ENCODE measurements at places on chromosomes 3 and 15.

- DNase-seq = no peak
These were observed 82.7 kb downstream of the SLC25A26 start for GRCh38 chr3:66303491-66303901.

GRCh38 chr3:27616031-27616430, 106.1 kb downstream of the EOMES start:
- DNase-seq = no peak

GRCh38 chr3:113844622-113845222, 6.1 kb downstream of the GRAMD1C start:
- no peak for DNase-seq

DNA sequence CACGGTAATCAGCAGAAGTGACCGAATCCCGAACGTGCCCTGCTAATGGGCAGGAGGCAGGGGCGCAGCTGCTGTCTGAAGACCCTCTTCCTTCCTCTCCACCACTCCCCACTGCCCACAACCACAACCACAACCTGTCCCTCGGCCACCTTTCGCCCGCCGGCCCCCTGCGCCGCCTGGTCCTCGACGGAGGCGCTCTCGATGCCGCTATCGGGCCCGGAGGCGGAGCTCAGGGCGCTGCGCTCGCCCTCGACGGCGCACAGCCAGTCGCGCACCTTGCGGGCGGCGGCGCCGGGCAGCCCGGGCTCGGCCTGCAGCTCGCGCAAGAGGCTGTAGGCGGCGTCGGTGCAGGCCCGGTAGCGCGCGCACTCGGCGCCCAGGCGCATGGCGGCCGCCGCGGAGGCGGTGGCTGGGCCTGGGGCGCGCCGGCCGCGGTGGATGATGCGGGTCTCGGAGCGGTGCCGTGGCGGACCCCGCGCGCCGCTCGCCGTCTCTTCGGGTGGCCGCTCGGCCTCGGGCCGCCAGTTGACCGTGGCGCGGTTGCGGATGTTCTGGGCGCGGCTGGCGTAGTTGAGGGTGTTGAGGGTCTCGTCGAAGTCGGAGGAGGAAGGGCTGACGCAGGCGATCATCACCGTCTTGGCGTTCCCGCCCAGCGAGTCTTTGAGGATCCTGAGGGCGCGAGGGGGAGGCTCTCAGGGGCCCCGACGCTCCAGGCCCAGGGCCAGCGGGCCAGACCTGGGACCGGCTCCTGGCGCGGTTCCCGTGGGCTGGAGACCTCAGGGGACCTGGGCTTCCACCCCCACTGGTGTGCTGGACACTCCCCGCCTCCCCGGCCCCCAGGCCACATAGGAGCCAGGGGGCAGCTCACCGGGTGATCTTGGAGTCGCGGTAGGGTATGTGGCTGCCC, 6.9 kb downstream of the KIF7 start:
- DNase-seq = no peak

- DNase-seq = no peak
These were observed 25.7 kb downstream of the ACKR4 start for GRCh38 chr3:132622761-132623160.

DNA sequence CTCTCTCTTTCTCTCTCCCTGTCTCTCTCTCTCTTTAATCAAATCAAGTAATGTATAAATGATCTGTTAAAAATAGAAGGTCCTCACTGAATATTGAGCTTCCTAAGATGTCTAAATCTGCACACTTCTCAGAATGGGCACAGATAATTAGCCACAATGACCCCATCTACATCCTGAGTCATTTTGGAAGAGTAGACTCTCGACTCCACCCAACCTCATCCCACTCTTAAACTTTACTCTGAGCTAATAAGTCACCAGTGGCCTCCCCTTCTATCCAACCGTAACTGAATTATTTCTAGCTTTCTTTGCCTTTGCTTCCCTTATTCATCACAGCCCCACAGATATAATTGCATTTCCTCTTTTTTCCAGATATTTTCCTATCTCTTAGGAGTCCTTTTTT, 326.5 kb upstream of the ZNF717 start:
- no peak for DNase-seq

GRCh38 chr3:123799544-123800361, 84.4 kb downstream of the MYLK start:
- no peak for DNase-seq

DNA sequence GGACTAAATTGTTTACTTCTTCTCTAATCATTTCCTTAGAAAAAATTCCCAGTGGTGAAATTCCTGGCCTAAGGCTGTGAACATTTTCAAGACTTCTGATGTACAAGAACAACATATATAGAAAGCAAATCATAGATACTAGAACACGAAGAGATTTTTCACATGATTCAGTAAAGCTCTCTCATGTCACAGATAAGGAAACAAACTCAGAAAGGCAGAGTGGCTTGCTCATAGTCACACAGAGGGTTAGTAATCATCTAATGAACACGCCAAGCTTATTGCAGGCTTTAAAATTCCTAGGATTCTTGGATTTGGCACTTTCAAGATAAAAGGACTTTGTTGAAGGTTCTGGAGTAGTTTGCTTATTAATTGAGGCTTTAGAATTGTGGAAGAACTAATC, 26.2 kb downstream of the CRTAP start:
- DNase-seq = no peak
